ENCODE measurements at places on chromosomes 7 and 10.

GRCh38 chr10:28215930-28216329 lies 86.9 kb downstream of the MPP7 start:
- no peak for DNase-seq

DNA sequence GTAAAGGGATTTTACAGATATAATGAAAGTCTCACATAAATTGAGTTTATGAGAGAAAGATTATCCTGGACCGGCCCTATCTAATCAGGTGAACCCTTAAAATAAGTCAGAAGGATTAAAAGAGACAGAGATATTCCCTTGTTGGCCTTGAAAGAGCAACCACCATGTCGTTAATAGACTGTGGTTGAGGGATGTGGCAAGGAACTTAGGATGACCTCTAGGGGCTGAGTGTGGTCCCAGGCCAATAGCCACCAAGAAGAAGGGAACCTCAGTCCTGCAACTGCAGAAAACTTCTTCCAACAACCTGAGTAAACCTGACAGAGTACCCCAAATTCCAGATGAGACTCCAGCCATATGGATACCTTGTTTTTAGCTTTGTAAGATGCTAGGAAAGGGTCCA lies 121.5 kb downstream of the POLR1F start:
- DNase-seq, result peak; percentile 17

GRCh38 chr7:4808026-4808425 lies 32.6 kb downstream of the AP5Z1 start:
- peak; percentile 81 for DNase-seq

GRCh38 chr10:70622981-70623844 lies 20.7 kb upstream of the PRF1 start:
- no peak for DNase-seq

- DNase-seq, result peak; percentile 56
Observed at GRCh38 chr7:129168231-129169021, 20.0 kb upstream of the SMO start.

GRCh38 chr10:93473804-93474472 lies 8.2 kb downstream of the MYOF start:
- DNase-seq, result no peak

- no peak for DNase-seq
Observed at GRCh38 chr7:135160098-135160857, 10.2 kb downstream of the CYREN start.

DNA sequence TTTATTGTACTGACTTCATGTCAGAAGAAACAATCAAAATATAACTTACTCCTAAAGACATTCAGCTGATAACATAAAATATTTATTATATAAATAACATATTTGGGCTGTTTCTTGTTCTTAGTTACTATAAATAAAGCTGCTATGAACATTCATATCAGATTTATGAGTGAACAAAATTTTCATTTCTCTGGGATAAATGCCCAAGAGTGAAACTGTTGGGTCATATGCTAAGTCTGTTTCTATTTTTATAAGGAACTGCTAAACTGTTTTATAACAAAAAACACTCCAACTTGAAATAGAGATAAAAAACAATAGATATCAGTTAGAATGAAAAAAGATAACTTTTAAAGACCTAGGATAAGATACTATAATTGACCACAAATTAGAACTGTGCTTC lies 26.5 kb upstream of the CC2D2B start:
- no peak for DNase-seq

- DNase-seq, result no peak
Observed at GRCh38 chr10:60669501-60669900, 108.8 kb upstream of the CDK1 start.

All from iPS-NIHi11 (cell line).